ENCODE measurements at places on chromosomes 5 and 9.

DNA sequence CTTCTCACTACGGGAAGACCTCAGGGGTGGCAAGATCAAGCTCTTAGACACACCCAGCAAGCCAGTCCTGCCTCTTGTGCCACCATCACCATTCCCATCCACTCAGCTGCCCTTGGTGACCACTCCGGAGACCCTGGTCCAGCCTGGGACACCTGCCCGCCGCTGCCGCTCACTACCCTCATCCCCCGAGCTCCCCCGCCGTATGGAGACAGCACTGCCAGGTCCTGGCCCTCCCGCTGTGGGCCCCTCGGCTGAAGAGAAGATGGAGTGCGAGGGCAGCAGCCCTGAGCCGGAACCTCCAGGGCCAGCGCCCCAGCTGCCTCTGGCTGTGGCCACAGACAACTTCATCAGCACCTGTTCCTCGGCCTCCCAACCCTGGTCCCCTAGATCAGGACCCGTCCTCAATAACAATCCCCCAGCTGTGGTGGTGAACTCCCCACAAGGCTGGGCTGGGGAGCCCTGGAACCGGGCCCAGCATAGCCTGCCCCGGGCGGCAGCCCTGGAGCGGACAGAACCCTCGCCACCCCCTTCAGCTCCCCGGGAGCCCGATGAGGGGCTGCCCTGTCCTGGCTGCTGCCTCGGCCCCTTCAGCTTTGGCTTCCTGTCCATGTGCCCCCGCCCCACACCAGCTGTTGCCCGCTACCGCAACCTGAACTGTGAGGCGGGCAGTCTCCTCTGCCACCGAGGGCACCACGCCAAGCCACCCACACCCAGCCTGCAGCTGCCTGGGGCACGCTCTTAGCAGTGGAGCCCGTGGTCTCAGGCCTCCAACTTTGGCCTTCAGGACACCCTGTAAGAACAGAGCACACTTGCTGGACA lies 4.1 kb downstream of the TESK1 start:
- no peak for DNase-seq

GRCh38 chr5:132211787-132212186 lies 15.9 kb downstream of the P4HA2 start:
- DNase-seq: no peak

DNA sequence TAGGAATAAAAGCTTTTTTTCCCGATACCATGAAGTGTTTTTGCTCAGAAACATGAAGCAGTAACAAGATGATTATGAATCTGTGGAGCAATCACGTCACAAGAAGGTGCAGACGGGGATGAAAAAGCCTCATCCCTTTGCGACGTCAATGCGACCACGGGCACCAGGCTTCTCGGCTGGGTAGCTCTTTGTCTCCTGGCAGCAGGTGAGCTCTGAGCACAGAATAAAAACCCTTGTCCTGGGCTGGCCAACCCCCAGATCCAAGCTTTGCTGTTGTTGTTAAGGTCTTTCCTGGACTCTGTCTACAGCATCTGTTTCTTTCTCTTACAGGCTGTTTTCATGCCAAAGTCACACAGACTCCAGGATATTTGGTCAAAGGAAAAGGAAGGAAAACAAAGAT lies 113.8 kb downstream of the ANKRD18B start:
- DNase-seq: no peak

- peak; percentile 62 for DNase-seq
Measured at GRCh38 chr9:35051069-35051967, 21.1 kb downstream of the VCP start.

- no peak for DNase-seq
Measured at GRCh38 chr5:81188962-81189361, 44.2 kb upstream of the CKMT2 start.

- no peak for DNase-seq
Measured at GRCh38 chr5:50958852-50959457, 292.5 kb downstream of the PARP8 start.

- no peak for DNase-seq
Measured at GRCh38 chr5:10161778-10162177, 87.9 kb downstream of the ATPSCKMT start.

DNA sequence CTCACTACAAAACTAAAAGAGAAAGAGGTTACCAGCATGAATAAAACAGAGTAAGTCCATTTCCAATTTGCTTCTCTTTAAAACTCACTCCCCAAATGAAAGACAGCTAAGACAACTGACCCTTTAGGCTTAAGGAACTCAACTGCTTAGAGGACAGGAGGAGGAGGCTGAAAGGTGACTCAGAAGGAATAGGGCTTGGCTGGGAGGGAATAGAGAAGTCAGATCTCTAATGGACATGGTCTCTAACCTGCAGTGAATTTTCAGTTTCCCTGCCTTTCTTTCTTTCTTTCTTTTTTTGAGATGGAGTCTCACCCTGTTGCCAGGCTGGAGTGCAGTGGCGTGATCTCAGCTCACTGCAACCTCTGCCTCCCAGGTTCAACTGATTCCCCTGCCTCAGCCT lies 261.8 kb upstream of the CLINT1 start:
- no peak for DNase-seq

DNA sequence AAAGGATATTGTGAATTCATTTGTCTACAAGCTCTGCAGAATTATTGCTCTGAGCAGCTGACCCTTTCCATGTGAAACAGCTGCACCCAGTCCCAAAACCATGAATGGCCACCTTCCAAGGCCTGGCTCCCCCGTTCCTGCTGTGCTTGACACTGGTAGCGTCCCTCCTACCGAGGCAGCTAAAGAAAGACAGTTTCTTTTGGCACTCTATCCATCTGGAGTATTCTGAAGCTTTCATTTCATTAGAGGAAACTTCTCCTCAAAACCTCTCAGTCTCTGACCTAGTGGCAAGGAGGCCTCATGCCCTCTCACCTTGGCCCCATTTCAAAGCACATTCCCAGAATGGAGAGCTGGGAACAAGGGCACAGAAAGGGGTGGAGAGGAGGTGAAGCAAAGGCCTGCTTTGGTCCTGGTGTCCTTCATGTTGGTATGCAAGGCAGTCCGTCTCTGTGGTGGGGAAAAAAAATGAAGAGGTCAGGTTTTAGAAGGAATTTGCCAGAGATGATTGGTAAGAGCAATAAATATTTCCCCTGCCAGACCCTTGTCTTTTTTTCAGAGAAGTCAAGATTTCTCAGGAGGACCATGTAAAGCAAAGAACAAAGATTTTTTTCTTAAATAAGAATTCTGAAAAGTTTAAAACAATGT lies 232.0 kb downstream of the RFK start:
- no peak for DNase-seq

DNA sequence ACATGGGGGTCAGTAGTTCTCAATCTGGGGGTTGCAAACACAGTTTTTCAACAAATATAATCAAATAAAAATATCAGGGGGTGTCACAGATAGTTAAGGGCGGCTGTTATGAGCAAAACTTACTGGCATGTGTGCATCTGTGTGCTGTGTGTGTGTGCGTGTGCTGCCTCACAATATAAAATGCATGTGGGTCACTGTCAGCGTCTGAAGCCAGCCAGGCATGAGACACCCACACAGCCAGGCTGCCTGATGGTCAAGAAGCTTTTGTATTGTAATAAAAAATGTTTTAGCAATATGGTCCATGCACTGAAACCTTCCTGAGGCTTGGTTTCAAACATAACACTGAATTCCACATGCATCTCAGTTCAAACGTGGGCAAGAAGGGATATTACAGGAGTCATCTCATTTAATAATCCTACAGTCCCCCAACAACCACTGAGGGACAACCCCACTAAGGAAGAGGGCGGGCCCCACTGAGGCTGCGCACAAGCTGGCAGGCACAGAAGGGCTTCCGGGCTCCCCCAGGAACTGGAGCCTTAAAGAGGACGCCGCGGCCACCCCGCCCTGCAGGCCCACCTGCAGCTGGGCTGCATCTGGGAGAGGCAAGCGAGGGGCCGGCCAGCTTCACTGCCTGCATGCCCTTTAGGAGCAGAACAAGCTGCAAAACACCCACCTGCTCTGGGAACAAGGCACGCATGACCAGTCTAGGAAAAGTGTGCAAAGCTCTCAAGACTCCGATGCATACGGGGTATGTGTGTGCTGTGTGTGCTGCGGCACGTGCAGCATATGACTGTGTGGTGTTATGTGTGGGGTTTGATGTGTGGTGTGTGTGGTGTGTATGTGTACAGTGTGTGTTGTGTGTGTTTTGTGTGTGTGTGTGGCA lies 14.1 kb downstream of the SEMA4D start:
- DNase-seq: peak; percentile 84

GRCh38 chr9:135045264-135045927 lies 42.1 kb upstream of the OLFM1 start:
- no peak for DNase-seq

DNA sequence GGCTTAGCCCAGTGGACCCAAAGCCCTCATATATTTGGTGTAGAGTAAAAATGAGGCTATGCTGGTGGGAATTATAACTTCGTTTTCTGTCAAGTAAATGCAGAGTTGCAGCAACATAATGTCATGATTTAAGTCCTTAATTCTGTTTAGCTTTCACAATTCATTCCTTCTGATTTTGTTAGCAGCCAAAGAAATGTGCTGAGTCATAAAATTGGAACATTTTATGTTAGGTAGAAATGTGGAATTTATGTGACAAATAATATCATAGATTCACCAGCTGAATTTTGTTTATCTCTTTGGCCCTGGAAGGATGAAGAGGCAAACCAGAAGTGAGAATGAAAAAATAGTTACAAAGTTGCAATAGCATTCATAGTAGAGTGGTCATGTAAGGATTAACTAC lies 247.0 kb downstream of the TRPM3 start:
- DNase-seq: no peak

GRCh38 chr5:98769210-98769958 lies 4.1 kb upstream of the RGMB start:
- peak; percentile 60 for DNase-seq

DNA sequence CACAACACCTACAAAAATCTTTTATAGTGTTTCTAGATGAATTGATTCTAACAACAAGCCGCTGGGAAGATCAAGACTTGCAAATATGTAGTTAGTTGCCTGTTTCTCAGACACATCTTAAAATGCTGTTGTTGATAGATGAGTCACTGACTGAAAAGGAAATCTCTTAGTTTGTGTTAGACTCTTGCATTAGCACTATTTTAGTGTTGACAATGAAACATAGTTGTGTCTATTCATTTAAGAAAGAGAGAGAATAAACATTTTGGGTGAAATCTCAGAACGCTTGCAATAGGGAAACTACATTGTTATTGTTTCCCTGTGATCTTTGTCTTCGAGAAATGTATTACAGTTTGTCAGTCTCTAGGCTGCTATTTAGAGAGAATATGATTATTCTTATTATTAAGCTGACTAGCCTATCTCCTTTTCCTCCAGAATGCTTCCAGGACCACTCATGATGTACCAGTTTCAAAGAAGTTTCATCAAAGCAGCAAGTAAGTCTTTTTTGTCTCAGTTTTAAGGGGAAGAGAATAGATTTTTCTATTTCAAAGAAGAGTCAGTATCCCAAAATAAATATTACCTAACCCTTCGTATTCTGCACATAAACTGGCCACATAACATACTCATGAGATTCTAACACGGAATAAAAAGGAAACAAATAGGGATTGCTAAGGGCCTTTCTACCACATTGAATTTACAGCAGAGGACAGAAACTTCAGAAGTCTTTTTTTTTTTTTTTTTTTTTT lies 285.6 kb downstream of the ARHGAP26 start:
- DNase-seq: no peak

DNA sequence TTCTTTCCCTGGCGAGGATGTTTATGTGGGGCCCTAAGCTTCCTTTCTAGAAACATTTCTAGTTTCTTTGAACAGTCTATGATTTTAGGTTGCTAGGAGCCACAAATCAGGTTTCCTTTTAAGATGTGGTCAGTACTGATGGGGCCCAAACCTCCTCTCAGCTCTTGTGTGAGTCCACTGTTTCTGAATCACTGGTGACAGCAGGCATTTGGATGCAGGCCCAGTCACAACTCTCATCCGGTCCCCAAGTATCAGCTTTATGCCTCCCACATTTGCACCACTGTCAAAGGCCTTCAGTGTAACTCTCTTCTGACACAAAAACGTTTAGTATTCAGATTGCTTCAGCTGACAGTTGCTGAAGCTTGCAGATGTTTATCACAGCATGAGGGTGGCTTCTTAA lies 7.8 kb downstream of the DMRT2 start:
- no peak for DNase-seq

DNA sequence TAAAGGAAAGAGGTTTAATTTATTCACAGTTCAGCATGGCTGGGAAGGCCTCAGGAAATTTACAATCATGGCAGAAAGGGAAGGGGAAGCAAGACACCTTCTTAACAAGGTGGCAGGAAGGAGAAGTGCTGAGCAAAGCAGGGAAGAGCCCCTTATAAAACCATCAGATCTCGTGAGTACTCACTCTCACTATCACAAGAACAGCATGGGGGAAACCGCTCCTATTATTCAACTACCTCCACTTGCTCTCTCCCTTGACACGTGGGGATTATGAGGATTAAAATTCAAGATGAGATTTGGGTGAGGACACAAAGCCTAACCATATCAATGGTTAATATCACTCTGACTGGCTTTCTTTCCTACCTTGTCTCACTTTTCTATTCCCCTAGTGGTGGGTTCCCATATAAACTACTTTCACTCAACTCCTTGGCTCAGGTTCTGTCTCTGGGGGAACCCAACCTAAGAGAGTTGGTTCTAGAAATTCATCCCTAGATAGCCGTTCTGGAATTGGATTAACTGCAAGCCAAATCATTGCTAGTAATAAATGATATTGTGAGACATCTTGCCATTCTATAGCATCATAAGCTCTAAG lies 749.8 kb upstream of the GRAMD2B start:
- no peak for DNase-seq

Data from stimulated activated CD4-positive, alpha-beta T cell treated with anti-CD3 and anti-CD28 coated beads, Interleukin-15, amount 100 ng/mL, for 24 hours (primary cell).